ENCODE measurements at places on chromosomes 5 and 9.

GRCh38 chr5:78133423-78133822 is 161.1 kb downstream of the AP3B1 start:
- no peaks in the 10 kb centered on the region for H3K27me3 ChIP-seq
- no peak for DNase-seq
- H3K4me1 ChIP-seq = no peaks in the 10 kb centered on the region
- no peak overlapping the region for H3K27ac ChIP-seq

- no peak for DNase-seq
- no peaks in the 10 kb centered on the region for H3K27me3 ChIP-seq
- H3K36me3 ChIP-seq = peaks cover 11% of the 10 kb centered on the region
- peaks cover 21% of the 10 kb centered on the region for H3K4me1 ChIP-seq
- H3K4me3 ChIP-seq = no peak overlapping the region
Observed at GRCh38 chr5:143350751-143351602, 52.5 kb downstream of the NR3C1 start.

DNA sequence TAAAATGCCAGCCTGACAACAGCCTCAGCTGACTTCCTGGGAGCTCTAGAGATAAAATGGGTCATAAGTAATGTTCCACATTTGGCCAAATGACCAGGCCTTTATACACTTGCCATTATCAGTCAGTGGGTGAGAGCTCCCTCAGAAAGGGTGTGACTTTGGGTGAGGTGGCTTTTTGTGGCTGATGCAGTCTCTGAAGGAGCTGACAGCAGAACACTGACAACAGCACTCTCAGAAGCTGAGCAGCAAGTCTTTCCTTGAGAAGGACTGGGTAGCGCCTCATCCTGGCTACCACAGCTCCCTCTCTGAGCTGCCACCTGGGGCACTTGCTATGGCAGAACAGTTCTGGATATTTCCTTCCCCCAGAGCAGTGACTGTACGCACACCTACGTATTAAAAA is 22.0 kb upstream of the GNAQ start:
- H3K36me3 ChIP-seq = no peaks in the 10 kb centered on the region
- peaks cover 55% of the 10 kb centered on the region for H3K27me3 ChIP-seq
- H3K4me1 ChIP-seq = no peaks in the 10 kb centered on the region
- H3K27ac ChIP-seq = no peak overlapping the region

DNA sequence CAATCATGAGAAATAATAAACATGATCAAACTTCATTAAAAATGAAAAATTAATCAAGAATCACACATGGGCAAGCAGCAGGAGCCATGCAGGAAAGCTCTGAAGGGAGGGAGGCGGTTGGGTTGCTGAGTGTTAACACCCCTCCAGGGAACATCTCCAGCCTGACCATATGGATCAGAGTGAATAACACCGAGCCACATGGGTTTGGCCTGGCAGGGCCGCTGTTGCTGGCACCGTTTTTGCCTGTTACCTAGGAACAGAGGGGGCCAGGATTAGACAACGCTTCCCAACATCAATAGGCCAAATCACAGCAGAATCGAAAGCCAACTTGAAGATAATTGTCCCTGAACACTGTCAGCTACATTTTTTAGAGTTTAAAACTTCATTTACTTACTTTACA is 160.2 kb downstream of the DENND1A start:
- H3K27ac ChIP-seq = no peak overlapping the region
- H3K27me3 ChIP-seq = no peaks in the 10 kb centered on the region
- no peaks in the 10 kb centered on the region for H3K36me3 ChIP-seq
- H3K4me1 ChIP-seq = peaks cover 24% of the 10 kb centered on the region
